ENCODE measurements at places on chromosomes 12 and 14.

DNA sequence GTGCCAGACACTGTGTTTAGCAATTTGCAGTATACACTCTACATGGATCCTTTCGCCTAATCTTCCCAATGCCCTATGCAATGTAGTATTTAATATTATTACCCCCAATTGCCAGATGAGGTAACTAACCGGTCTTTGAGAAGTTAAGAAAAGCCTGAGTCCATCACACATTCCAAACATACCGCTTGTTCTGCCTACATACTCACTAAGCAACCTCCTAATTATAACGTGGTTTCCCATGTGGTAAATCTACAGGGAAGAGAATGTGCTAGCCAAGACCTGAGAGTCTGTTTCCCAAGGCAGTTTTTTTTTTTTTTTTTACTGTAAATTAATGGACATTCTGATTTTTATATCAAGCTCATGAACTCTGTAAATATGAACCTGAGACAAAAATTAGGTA, 37.2 kb downstream of the ATP2B1 start:
- no peak for DNase-seq

GRCh38 chr14:35807131-35807961, 1.7 kb downstream of the RALGAPA1 start:
- no peak for DNase-seq

GRCh38 chr14:92568621-92569479, 55.3 kb downstream of the RIN3 start:
- DNase-seq = no peak

DNA sequence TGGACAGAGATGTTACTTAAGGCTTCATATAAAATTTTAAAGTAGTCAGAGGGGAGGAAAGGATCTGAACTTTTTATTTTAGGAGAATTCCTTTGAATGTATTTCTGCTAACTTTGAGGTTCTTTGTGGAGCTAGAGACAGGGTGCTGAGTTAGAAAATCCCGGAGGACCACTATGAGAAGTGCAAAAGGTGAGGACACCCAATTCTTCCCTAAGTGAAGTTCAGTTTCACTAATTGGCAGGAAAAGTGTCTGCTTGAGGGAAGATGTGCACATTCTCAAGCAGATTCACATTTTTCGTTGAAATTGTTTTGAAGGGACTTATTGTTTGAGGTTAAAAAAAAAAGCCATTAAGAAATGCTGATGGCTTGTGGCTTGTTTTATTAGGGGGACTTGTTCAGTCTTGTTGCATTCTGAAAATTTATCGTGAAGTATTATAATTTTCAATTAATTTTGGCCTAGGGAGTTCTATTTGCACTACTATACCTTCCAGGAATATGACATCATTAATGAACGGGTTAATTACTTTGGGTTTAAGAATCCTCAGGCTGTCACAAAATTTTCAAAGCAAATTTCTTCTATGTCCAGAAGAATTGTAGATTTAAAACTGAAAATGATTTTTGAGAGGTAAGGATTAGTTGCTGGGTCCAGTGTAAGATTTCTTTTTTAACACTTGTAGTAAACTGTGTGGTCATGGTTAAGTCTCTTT, 1.8 kb downstream of the PCNX1 start:
- DNase-seq = no peak

DNA sequence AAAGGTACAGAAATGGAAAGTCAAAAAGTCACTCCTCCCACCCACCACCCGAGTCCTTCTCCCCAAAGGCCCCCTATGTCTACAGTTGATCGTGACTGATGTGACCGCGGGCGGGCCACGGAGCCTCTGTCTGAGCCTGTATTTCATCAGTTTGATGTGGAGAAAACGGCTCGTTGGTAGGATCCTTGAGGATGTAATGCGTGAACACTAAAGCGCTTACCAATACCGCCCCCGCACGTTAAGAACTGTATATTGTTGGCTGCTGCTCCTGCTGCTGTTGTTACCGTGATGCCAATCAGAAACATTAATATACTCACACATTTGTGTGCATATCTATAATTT, 24.6 kb upstream of the UBC start:
- DNase-seq = peak; percentile 77

- DNase-seq = no peak
These were observed 3.9 kb upstream of the ATN1 start for GRCh38 chr12:6923851-6924250.
